ENCODE measurements at places on chromosomes 7 and 10.
A peak's percentile ranks its signal among the peaks of the same experiment; 100 is the strongest.

GRCh38 chr7:100124301-100125230 is 2.2 kb upstream of the MBLAC1 start:
- no peak for DNase-seq

DNA sequence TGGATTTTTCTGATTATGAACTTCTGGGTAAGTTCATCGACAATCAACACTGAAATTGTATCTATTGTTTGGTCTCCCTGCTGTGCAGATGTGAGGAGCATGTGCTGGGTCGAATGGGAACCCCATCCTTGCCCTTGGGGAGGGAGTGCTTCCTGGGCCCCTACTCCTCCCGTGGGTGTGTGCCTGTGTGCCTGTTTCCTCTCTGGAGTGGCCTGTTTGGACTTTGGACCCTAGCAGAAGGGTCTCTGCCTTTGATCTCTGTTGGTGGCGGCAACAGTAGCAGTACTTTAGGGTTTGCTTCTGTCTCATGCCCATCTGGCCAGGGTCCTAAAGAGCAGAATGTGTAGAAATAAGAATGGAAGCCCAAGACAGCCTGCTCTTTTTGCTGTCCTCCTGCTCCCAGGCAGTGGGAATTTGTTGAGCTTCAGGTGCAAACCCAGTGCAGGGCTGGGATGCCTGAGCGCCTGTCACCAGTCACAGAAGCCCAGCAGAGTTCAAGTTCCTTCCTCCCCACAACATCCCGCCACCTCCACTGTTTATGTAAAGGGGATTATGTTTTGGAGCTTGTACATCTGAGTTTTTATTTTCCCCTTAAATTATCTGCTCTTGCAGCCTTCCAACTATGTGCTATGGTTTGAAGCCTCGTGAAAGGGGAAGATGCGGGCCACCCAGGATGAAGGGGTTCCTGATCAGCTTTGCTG is 1.5 kb upstream of the TACR2 start:
- no peak for DNase-seq

GRCh38 chr10:93856349-93857145 is 37.2 kb upstream of the SLC35G1 start:
- no peak for DNase-seq

GRCh38 chr7:55100544-55101327 is 81.9 kb downstream of the EGFR start:
- peak; percentile 39 for DNase-seq

- DNase-seq, result peak; percentile 62
Measured at GRCh38 chr7:44969701-44970522, 8.9 kb downstream of the MYO1G start.

GRCh38 chr7:158015403-158016179 is 572.0 kb downstream of the PTPRN2 start:
- DNase-seq, result peak; percentile 21

DNA sequence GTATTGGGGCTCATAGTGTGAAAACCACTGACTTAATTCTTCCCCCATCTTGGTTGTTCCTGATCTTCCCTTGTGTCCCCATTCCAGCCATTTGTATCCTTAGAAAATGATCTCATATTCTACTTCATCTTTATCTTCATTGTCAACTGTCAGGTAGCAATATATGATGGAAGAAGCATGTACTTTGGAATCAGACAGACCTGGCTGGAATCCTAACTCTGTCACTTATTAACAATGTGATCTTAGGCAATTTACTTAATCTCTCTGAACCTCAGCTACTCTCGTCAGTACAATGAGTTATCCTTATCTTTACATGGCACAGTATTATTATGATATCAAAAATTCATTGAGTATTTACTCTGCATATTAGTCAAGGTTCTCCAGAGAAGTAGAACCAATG is 10.1 kb downstream of the CFTR start:
- DNase-seq, result no peak

GRCh38 chr7:81648716-81649115 is 121.1 kb downstream of the HGF start:
- DNase-seq, result no peak

DNA sequence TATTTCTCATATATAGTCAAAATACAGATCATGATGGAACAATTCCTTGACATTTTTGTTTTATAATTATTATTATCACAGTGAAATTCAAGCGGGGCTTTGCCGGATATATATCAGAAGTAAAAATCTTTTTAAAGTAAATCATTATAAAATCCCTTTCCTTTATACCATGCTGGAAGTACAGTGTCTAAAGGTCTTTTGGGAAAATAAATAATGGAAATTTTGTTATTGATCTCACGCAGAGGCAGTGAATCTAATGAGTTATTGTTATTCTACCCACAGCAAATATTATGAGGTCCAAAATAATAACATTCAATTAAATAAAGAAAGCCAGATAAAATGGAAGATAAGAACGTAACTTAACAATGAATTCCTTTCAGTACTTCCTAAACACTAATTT is 33.8 kb downstream of the GFRA1 start:
- no peak for DNase-seq

DNA sequence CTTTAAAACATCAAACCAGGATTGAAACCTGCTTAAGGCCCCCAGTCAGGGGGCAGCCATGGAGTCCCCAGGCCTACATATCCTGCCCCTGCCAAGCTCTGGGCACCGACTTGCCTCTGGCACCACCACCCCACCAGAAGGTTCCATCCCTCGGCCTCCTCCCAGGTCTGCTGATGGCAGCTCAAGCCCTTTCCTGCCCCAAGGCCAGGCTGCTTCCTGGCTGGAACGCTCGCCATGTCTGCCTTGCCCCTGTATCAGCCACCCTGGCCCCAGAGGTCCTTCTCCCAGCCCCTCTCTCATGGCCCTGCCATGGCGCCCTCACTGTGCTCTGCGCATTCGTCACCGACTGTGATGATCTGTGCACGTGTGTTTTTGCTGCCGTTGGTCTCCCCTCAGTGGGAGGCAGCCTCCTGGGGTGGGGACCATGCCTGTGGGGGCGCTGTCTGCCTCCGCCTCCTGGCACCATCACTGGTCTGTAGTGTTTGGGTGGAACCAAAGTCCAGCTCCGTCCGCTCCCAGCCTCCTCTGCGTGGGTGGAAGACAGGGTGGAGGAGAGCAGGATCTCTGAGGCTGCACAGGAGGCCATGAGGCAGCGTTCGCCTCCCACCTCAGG is 3.2 kb downstream of the DPYSL4 start:
- DNase-seq, result no peak

GRCh38 chr10:98848361-98848760 is 387.3 kb downstream of the HPSE2 start:
- no peak for DNase-seq

GRCh38 chr10:132445516-132446194 is 48.7 kb downstream of the PWWP2B start:
- DNase-seq, result no peak

DNA sequence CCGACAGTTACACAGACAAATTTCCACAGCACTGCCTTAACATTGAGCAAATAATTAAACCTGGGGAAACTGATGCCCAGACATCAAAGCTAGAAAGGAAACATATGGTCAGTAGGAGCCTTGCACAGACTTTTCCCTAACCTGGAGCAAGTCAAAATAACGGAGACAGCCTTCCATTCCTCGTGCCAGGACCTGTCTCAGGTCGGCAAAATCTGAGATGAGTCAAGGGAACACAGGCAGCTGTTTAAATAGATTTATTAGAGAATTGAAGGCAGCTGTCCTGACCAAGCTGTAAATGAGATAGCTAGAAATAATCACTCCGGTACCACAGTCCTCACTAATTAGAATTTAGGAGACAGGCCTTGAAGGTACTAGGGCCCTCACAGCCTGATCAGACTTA is 81.2 kb downstream of the RAMP3 start:
- DNase-seq, result no peak

GRCh38 chr7:106986450-106986977 is 58.0 kb upstream of the PRKAR2B start:
- DNase-seq, result no peak

- no peak for DNase-seq
Measured at GRCh38 chr10:11509036-11509435, 102.4 kb downstream of the USP6NL start.

GRCh38 chr7:91995391-91996105 is 54.9 kb downstream of the AKAP9 start:
- DNase-seq, result no peak

GRCh38 chr10:21368022-21368582 is 157.4 kb downstream of the SKIDA1 start:
- DNase-seq, result no peak

- no peak for DNase-seq
Measured at GRCh38 chr10:7534480-7534852, 123.6 kb upstream of the SFMBT2 start.

DNA sequence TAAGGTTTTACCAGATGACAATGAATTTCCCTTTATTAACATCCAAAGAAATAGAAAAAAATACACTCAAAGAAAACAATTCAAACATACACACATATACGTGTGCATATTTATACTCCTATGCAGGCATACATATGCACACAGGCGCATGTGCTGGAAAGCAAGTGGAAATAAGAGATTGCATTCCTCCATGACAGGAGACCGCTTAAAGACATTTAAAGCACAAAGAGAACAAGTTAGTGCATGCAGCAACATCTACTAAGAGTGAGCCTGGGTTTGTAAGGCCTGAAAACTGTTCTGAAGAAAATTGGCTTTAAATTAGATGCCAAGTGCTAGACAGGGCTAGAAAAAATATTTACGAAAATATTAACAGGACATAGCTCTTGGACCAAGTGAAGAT is 40.1 kb upstream of the PPP1R17 start:
- DNase-seq, result no peak

- DNase-seq, result no peak
Measured at GRCh38 chr7:148665221-148665620, 33.5 kb upstream of the CUL1 start.

GRCh38 chr7:155425887-155426286 is 32.0 kb upstream of the EN2 start:
- no peak for DNase-seq

DNA sequence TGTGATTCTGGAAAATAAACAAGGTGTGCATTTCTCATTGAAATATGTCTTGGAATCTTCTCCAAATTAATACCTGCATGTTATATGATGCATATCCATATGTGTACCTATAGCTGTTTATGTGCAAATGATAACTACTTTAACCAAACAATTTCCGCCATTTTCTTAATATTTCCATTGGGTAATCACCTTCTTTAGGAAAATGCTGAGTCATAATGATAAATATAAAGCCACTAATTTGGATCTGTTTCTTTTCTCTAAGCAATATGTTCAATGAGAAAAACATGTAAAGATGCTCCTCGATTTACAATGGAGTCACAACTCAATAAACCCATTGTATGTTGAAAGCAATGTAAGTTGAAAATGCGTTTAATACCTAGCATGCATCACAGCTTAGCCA is 574.4 kb downstream of the CNTNAP2 start:
- no peak for DNase-seq

DNA sequence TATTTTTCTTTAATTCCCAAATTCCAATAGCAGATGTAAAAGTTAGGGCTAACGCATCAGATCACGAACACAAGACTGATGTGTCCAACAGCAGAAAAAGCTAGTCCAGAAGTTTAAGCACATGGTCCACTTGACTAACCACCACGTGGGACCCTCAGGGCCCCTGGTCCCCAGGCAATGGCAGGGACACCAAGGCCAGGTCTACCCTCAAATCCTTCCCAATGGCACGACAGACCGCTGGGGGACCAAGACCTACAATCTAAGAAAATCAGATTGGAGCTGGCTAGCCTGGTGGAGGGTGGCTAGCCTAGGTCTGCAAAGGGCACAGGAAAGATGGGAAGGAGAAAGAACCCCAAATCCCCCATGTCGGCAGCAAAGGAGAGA is 1.5 kb downstream of the GIGYF1 start:
- DNase-seq, result no peak

All from DMS153 (cell line).